RWPE1 (cell line): ENCODE measurements at places on chromosomes 6 and 20.

- no peak for DNase-seq
Observed at GRCh38 chr6:30725713-30726505, 5.8 kb downstream of the TUBB start.

GRCh38 chr6:43699564-43700186 is 12.1 kb upstream of the MRPS18A start:
- DNase-seq: peak; percentile 67

DNA sequence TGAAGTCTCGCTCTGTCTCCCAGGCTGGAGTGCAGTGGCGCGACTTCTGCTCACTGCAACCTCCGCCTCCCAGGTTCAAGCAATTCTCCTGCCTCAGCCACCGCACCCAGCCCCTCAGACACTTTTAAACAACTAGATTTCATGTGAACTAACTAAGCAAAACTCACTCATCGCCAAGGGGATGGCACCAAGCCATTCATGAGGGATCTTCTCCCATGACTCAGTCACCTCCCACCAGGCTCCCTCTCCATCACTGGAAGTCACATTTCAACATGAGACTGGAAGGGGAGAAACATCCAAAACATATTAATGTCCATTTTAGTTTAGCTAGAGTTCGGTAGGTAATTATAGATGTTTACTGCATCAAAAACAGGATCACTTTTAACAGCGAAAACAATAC is 95.9 kb upstream of the PRL start:
- no peak for DNase-seq

GRCh38 chr6:45666846-45667245 is 289.1 kb upstream of the SUPT3H start:
- no peak for DNase-seq

GRCh38 chr20:59625214-59625922 is 21.0 kb downstream of the PHACTR3 start:
- no peak for DNase-seq

- no peak for DNase-seq
Observed at GRCh38 chr20:47146686-47147085, 209.8 kb downstream of the ZMYND8 start.

GRCh38 chr20:59576216-59576953 is 28.0 kb upstream of the PHACTR3 start:
- no peak for DNase-seq

DNA sequence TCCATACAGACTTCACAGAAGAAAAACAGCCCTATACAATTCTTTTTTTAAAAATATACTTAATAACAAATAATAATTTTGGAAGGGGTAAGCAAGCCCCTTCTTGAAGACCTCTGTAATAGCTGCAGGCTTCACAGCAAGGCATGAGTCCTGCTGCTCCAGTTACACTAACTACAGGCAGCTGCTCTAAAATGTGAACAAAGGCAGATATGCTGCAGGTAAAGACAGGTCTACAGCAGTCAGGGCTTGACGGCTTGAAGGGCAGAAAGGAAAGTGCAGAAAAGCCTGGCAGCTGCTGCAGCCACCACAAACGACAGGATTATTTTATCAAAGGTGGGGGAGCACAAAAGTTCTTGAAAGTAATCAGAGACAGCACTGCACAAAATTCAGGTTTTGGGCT is 11.3 kb downstream of the FAXC start:
- no peak for DNase-seq

- no peak for DNase-seq
Observed at GRCh38 chr20:775679-776135, 7.4 kb upstream of the SLC52A3 start.

- no peak for DNase-seq
Observed at GRCh38 chr20:2455771-2456497, 14.7 kb downstream of the SNRPB start.
